ENCODE measurements at places on chromosomes 3 and 15.
A peak's percentile ranks its signal among the peaks of the same experiment; 100 is the strongest.

DNA sequence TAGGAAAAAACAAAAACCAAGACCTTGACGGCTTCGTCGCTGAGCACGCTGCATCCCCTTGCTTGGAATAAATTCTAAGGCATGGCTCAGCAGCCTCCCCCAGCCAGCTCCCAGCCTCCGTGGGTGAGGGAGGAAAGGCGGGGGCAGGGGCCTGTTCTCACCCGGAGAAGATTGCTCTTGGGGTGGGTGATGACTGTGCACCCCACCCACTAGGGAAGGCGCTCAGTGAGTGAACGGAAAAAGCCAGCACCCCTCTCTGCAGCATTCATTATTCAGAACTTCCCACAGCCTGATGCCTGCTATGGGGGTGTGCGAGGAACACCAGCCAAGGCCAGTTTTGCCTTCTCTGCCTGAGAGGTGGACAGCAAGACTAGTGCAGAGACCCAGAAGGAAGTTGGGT lies 19.3 kb upstream of the NTRK3 start:
- DNase-seq, result no peak
- H3K27me3 ChIP-seq, result no peaks in the 10 kb centered on the region
- H3K4me3 ChIP-seq, result no peak overlapping the region
- H3K4me1 ChIP-seq, result no peaks in the 10 kb centered on the region
- H3K36me3 ChIP-seq, result no peaks in the 10 kb centered on the region

GRCh38 chr15:67462875-67463274 lies 58.1 kb upstream of the C15orf61 start:
- H3K36me3 ChIP-seq, result no peaks in the 10 kb centered on the region
- no peak for DNase-seq
- H3K4me1 ChIP-seq, result no peaks in the 10 kb centered on the region
- no peak overlapping the region for H3K27ac ChIP-seq
- no peaks in the 10 kb centered on the region for H3K27me3 ChIP-seq

DNA sequence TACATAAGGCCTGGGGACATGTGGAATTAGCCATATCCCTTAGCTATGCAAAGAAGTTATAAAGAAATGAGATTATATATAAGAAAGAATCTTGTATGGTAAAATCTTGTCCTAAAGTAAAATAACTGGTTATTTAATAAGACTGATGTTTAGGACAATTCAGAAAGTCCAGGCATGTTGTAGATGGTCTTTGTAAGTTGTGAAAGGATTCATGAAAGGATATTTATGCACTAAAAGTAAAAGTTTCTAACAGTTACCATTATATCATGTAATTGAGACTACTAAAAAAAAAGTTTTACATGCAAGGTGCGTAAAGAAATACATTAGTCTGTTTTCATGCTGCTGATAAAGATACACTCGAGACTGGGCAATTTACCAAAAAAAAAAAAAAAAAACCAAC lies 146.3 kb downstream of the FMN1 start:
- no peaks in the 10 kb centered on the region for H3K36me3 ChIP-seq
- H3K4me1 ChIP-seq, result no peaks in the 10 kb centered on the region
- no peak for DNase-seq
- no peaks in the 10 kb centered on the region for H3K27me3 ChIP-seq

- no peak for DNase-seq
- H3K27me3 ChIP-seq, result no peaks in the 10 kb centered on the region
- H3K27ac ChIP-seq, result peak overlapping the region; percentile 96
- H3K4me1 ChIP-seq, result peaks cover 5% of the 10 kb centered on the region
Observed at GRCh38 chr3:182795389-182795782, 2.1 kb downstream of the ATP11B start.

DNA sequence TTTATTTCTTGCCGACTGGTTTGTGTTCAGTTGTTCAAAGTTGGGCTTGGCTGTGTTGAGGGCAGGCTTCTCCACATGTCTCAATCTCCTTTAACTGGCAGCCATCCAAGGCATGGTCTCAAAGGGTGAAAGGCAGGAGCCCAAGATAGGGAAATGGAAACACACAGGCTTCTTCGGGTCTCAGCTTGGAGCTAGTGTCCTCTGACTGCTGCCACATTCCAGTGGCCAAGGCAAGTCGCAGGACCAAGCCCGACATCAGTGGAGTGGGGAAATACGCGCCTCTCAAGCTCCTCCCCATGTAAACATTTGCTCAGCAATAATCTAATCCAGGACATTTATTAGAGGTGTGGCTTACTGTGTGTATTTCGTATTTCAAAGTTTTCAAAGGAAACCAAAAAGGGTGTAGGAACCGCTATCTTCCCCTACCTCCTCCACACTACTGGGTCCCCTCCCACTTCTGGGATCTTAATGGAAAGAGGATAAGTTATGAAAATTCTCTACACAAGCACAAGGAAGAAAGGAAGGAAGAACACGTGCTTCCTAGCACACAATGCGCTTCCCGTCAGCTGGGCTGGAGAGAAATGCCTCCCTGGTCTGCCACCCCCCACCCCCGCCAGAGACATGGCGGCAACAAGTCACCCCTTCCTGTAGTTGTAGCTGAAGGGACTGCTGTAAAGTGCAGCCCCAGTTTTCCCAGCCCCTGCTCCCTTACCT lies 181.7 kb downstream of the FAM43A start:
- H3K36me3 ChIP-seq, result no peaks in the 10 kb centered on the region
- peak overlapping the region; percentile 65 for H3K27ac ChIP-seq
- DNase-seq, result no peak
- H3K4me1 ChIP-seq, result peaks cover 15% of the 10 kb centered on the region
- no peak overlapping the region for H3K4me3 ChIP-seq

GRCh38 chr3:139106013-139106932 lies 61.6 kb upstream of the PRR23C start:
- no peak for DNase-seq
- no peak overlapping the region for H3K4me3 ChIP-seq
- no peak overlapping the region for H3K27ac ChIP-seq
- H3K36me3 ChIP-seq, result no peaks in the 10 kb centered on the region
- H3K27me3 ChIP-seq, result no peaks in the 10 kb centered on the region

DNA sequence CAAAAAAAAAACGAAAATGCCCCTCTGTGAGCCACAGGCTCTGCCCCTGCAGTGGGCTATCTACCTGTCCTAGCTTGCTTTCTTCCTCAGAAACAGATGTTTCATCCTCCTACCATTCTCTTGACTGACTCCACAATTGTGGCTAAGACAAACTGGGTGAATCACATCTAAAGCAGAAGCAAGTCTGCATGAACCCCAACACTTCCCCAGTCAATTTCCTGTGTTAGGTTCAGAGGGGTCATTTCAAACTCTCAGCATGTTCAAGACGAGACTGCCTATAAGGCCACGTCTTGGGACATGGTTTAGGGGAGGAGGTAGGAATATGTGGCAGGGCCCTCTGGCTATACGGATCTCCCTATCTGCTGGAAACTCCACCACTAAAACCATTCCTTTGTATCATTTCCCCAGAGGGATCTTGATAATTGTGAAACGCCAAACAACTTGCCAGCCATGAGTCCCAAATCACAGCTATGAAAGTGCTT lies 28.6 kb upstream of the ANKDD1A start:
- no peak for DNase-seq
- no peaks in the 10 kb centered on the region for H3K4me1 ChIP-seq
- no peaks in the 10 kb centered on the region for H3K27me3 ChIP-seq

GRCh38 chr3:38998086-38998485 lies 53.7 kb downstream of the SCN11A start:
- H3K4me3 ChIP-seq, result no peak overlapping the region
- no peak overlapping the region for H3K27ac ChIP-seq

DNA sequence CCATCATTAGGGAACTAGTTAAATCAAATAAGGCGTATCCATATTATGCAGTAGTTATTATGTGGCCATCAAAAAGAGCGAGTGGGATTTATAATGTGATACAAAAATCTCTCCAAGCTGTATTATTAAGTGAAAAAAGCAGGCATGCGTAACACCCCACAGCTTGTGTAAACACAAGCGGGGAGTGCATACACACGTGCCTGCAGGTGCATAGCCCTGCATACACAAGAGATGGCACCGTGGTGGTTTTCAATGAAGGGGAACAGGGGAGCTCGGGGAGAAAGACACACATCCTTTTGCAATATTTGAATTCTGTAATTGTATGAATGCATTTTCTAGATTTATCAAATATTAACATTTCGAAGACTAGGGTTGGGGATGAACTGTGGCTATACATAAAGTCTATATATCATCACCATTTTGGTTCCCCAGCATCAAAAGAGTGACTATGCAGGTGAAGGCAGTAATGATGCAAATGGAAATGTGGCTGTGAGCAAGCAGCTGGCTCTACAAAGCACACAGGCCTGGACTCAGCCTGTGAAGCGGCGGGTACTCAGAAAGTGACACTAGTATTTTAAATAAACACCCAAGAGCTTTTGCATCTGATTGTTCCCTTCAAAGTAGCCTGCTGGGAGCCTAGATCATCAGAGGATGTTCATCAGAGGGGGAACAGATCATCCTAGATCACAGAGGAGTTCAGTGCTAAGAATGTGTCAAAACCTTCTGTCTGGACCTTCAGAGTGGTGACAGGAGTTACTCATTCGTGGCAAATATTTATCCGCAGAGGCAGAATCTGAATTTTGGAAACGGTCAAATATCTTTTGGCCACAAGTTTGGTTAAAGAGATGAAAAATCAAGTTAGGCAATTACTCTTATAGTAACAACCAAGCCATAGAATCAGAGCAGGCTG lies 9.4 kb upstream of the KIF7 start:
- no peak for DNase-seq
- peak overlapping the region; percentile 53 for H3K4me3 ChIP-seq
- H3K4me1 ChIP-seq, result peaks cover 11% of the 10 kb centered on the region
- H3K36me3 ChIP-seq, result no peaks in the 10 kb centered on the region

DNA sequence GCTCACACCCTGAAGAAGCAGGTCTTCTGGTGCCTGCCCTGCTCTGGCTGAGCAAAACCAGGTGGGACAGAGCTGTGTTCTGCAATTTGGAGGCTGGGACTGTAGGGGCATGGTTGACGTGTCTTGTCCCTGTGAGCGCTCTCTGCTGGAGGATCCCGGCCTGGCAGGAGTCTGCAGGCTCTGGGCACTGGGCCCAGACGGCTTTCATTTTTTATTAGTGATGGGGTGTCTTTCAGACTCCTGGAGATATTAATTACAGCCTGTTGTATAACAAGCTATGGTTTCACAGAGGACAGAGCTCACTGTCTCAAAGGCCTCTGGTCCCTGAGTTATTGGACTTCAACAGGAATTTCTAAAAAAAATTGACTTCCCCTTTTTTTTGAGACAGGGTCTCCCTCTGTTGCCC lies 29.5 kb upstream of the ZNF710 start:
- H3K4me1 ChIP-seq, result no peaks in the 10 kb centered on the region
- no peaks in the 10 kb centered on the region for H3K36me3 ChIP-seq
- H3K4me3 ChIP-seq, result no peak overlapping the region
- DNase-seq, result peak; percentile 54
- no peak overlapping the region for H3K27ac ChIP-seq

DNA sequence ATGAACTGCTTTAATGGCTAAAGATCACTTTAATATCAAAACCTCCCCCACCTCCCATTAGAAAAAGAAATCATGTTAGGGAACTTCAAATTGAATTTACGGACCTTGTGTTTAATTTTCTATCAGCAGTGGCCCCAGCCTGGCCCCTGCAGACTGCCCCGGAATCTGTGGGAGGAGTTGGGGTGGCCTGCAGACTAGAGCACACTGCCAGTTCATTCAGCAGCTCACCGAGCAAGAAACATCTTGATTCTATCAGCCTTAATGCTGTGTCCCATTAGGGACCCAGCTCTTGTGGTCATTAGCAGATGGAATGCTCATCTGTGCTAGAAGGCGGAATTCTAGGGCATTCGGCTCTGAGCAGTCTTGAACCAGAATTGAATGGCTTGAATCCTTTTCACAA lies 54.2 kb downstream of the FLNB start:
- no peak for DNase-seq
- peaks cover 11% of the 10 kb centered on the region for H3K4me1 ChIP-seq
- no peaks in the 10 kb centered on the region for H3K27me3 ChIP-seq
- H3K4me3 ChIP-seq, result no peak overlapping the region

- H3K36me3 ChIP-seq, result no peaks in the 10 kb centered on the region
- DNase-seq, result no peak
- no peaks in the 10 kb centered on the region for H3K4me1 ChIP-seq
- H3K27me3 ChIP-seq, result no peaks in the 10 kb centered on the region
- H3K4me3 ChIP-seq, result no peak overlapping the region
- no peak overlapping the region for H3K27ac ChIP-seq
Observed at GRCh38 chr3:50230794-50231125, 5.2 kb upstream of the GNAI2 start.

GRCh38 chr3:190696777-190697501 lies 165.6 kb downstream of the GMNC start:
- no peaks in the 10 kb centered on the region for H3K4me1 ChIP-seq
- H3K36me3 ChIP-seq, result no peaks in the 10 kb centered on the region
- no peak overlapping the region for H3K27ac ChIP-seq
- no peaks in the 10 kb centered on the region for H3K27me3 ChIP-seq

DNA sequence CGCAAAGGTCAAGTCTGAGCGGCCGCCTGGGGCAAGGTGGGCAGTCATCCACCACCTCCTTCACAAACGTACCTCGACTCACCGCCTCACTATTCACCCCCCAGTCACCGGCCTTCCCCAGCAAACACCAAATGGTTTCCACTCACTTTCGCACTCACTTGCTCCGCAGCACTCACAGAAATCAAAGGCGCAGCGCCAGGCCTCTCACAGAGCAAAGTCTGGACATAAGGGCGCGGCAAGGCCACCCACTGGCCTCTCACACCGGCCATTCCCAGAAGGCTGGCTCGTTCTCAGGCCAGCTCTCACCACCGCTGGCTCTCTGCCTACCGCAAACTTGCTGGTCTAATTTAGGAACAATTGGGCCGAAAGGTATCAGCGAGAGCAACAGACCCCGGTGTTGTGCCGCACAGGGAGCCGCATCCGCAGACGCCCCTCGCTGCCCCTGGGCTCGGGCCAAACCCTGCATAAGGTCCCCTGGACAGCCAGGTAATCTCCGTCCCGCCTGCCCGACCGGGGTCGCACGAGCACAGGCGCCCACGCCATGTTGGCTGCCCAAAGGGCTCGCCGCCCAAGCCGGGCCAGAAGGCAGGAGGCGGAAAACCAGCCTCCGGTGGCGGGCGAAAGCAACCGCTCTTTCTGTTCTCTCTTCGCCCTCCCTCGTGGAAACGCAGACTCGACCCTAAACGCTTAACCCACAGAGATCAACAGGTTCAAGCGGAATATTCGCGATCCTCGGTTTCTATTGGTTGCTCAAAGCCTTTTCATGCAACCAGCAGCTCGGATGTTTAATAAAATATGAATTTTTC lies 2.9 kb downstream of the SHOX2 start:
- H3K4me1 ChIP-seq, result no peaks in the 10 kb centered on the region
- DNase-seq, result no peak
- peaks cover 98% of the 10 kb centered on the region for H3K27me3 ChIP-seq
- peak overlapping the region; percentile 28 for H3K27ac ChIP-seq
- no peaks in the 10 kb centered on the region for H3K36me3 ChIP-seq
- H3K4me3 ChIP-seq, result peak overlapping the region; percentile 31

- no peaks in the 10 kb centered on the region for H3K27me3 ChIP-seq
- no peaks in the 10 kb centered on the region for H3K36me3 ChIP-seq
- no peak overlapping the region for H3K4me3 ChIP-seq
- no peak for DNase-seq
Observed at GRCh38 chr3:115500795-115501194, 122.5 kb upstream of the GAP43 start.

GRCh38 chr15:74423431-74424257 lies 10.1 kb downstream of the SEMA7A start:
- H3K4me3 ChIP-seq, result no peak overlapping the region
- H3K4me1 ChIP-seq, result no peaks in the 10 kb centered on the region
- no peaks in the 10 kb centered on the region for H3K36me3 ChIP-seq
- H3K27ac ChIP-seq, result peak overlapping the region; percentile 73
- H3K27me3 ChIP-seq, result no peaks in the 10 kb centered on the region

- no peaks in the 10 kb centered on the region for H3K36me3 ChIP-seq
- no peak overlapping the region for H3K4me3 ChIP-seq
- H3K4me1 ChIP-seq, result no peaks in the 10 kb centered on the region
- no peak for DNase-seq
Observed at GRCh38 chr3:112776000-112776399, 70.7 kb downstream of the CD200R1L start.

All from breast epithelium (tissue), 4 donors.